Osteocyte (in vitro differentiated cells): ENCODE measurements at places on chromosomes 3 and 15. TPM values are rescaled to one million over a fixed set of nuclear protein-coding genes. Genes with fewer than 3 reads are reported as not detected.
A peak's percentile ranks its signal among the peaks of the same experiment; 100 is the strongest.

NUP210 gene
- total RNA-seq, result 1.4 and 1.5 TPM in 2 replicates

DNA sequence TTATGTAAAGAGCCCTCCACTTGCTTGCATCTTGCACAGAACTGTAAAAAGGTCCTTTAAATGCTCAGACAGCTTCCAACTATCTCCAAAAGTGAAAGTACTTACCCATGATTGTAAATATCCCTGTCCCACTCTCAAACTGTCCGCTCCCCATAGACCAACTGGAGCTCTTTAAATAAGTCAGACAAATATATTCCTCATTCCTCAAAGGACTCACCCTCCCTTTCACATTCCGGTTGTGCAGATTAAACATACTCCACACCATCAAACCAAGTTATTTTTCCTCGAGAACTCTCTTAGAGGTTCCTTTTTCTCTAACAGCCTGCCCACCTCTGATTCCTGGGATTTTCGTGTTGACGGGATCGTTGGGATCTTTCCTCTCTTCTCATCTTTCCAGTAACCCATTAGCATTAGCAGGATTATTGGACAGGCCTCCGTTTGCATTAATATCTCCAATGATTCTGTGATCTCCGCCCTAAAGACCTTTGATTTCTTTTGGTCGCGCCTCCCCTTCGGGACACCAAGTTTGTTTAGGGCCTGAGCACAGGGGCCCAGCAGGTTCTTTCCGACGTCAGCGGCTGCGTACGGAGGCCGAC is 763 bp downstream of the GOLGB1 start:
- H3K4me1 ChIP-seq, result peaks cover 9% of the 10 kb centered on the region
- H3K27ac ChIP-seq, result no peak overlapping the region

ZBED2 gene
- total RNA-seq, result not detected in 2 replicates

GRCh38 chr3:147616998-147617619 is 207.9 kb downstream of the ZIC1 start:
- H3K27ac ChIP-seq, result no peak overlapping the region
- H3K4me1 ChIP-seq, result peaks cover 28% of the 10 kb centered on the region
- H3K36me3 ChIP-seq, result no peaks in the 10 kb centered on the region
- DNase-seq, result no peak
- H3K4me3 ChIP-seq, result no peak overlapping the region

PLSCR4 gene
- total RNA-seq, result 43.4 and 44.3 TPM in 2 replicates

CNTN3 gene
- 0.29 and 0.35 TPM in 2 replicates for total RNA-seq

DNA sequence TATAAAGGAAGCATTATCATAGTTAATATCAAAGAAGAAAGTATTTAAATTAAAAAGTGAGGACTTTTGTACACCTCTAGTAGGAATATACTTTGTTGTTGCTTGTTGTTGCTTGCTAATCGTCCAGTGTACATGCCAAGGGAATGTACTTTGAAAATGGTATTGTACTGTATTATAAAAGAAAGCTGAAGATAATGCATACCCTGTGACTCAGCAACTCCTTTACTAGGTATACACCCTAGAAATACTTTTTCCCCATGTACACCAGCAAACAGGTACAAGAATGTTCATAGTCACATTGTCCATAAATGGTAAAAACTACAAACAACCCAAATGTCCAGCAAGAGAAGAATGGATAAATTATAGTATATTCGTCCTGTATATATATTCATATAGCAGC is 12.0 kb downstream of the TTBK2 start:
- DNase-seq, result no peak
- peaks cover 1% of the 10 kb centered on the region for H3K4me1 ChIP-seq
- no peak overlapping the region for H3K4me3 ChIP-seq
- no peak overlapping the region for H3K27ac ChIP-seq
- no peaks in the 10 kb centered on the region for H3K27me3 ChIP-seq
- H3K36me3 ChIP-seq, result peaks cover 2% of the 10 kb centered on the region

- H3K4me1 ChIP-seq, result peaks cover 3% of the 10 kb centered on the region
- no peaks in the 10 kb centered on the region for H3K36me3 ChIP-seq
- DNase-seq, result no peak
- H3K4me3 ChIP-seq, result no peak overlapping the region
- H3K27ac ChIP-seq, result no peak overlapping the region
- H3K27me3 ChIP-seq, result no peaks in the 10 kb centered on the region
Observed at GRCh38 chr3:60169755-60170154, 1081.5 kb downstream of the FHIT start.

NR1I2 gene
- total RNA-seq, result not detected in 2 replicates

- DNase-seq, result no peak
- no peak overlapping the region for H3K4me3 ChIP-seq
- H3K27ac ChIP-seq, result no peak overlapping the region
- peaks cover 19% of the 10 kb centered on the region for H3K4me1 ChIP-seq
Observed at GRCh38 chr3:114550165-114550564, 256.3 kb downstream of the TIGIT start.

DNA sequence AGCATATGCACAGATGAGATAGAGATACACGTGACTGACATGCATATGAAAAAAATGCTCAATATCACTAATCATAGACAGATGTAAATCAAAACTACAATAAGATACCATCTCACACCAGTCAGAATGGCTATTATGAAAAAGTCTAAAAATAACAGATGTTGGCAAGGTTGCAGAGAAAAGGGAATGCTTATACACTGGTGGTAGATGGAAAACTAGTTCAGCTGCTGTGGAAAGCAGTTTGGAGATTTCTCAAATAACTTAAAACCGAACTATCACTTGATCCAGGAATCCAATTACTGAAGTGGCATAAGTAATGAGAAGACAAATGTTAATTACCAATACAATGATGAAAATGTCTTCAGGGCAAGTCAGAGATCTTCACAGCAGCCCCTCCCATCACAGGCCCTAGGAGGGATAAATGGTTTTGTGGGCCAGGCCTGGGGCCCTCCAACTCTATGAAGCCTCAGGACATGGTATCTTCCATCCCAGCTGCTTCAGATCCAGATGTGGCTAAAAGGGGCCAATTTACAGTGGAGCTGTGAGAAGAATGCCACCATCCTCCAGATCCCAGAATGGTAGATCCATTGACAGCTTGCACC is 71.4 kb upstream of the PLSCR4 start:
- no peak for DNase-seq
- no peak overlapping the region for H3K4me3 ChIP-seq
- H3K27me3 ChIP-seq, result no peaks in the 10 kb centered on the region

RAB6B gene
- 7.8 and 11.3 TPM in 2 replicates for total RNA-seq

GRCh38 chr3:144200466-144200865 is 228.8 kb downstream of the DIPK2A start:
- no peaks in the 10 kb centered on the region for H3K4me1 ChIP-seq
- no peaks in the 10 kb centered on the region for H3K36me3 ChIP-seq
- no peaks in the 10 kb centered on the region for H3K27me3 ChIP-seq
- no peak for DNase-seq
- no peak overlapping the region for H3K4me3 ChIP-seq

GRCh38 chr3:64900617-64901521 is 213.1 kb upstream of the ADAMTS9 start:
- no peaks in the 10 kb centered on the region for H3K27me3 ChIP-seq
- no peak overlapping the region for H3K4me3 ChIP-seq
- DNase-seq, result no peak
- no peak overlapping the region for H3K27ac ChIP-seq

DNA sequence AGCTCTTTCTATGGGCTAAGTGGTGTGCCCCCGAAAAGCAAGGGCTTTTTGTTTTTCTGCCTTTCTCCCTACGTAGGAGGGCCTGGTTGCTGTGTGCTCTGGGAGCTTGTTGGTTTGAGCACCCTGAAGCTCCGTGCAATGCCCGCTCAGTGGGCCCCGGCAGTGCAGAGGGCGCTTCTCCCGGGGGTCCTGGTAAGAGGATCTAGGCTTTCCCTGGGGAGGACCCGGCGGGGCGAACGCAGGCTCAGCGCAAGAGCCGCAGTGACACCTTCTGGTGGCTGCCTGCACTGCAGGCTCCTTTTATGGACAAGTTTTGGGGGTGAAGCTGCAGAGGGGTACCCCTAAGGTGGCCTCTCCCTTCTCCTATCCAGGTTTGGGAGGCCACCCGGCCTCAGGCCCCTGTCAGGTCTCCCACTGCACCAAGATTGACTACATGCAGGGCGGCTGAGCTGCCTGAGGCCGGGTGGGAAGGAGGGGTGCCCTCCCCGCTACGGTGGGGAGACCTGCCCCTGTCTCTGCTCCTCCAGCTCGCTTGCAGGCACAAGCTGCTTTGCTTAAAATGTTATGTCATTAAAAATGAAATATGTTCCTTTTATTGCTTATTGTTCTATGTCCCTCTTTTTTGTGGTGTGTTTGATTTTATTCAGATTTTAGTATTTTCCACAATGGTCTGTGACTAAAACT is 387.9 kb downstream of the GABRG3 start:
- DNase-seq, result no peak
- H3K36me3 ChIP-seq, result no peaks in the 10 kb centered on the region
- peaks cover 3% of the 10 kb centered on the region for H3K27me3 ChIP-seq
- H3K4me1 ChIP-seq, result peaks cover 5% of the 10 kb centered on the region
- H3K27ac ChIP-seq, result no peak overlapping the region

- no peak overlapping the region for H3K27ac ChIP-seq
- DNase-seq, result no peak
- H3K4me3 ChIP-seq, result no peak overlapping the region
- no peaks in the 10 kb centered on the region for H3K36me3 ChIP-seq
Observed at GRCh38 chr3:643376-643775, 446.8 kb downstream of the CHL1 start.

MUSTN1 gene
- total RNA-seq, result 2.0 and 6.2 TPM in 2 replicates

TIPIN gene
- 7.6 and 8.0 TPM in 2 replicates for total RNA-seq

DNA sequence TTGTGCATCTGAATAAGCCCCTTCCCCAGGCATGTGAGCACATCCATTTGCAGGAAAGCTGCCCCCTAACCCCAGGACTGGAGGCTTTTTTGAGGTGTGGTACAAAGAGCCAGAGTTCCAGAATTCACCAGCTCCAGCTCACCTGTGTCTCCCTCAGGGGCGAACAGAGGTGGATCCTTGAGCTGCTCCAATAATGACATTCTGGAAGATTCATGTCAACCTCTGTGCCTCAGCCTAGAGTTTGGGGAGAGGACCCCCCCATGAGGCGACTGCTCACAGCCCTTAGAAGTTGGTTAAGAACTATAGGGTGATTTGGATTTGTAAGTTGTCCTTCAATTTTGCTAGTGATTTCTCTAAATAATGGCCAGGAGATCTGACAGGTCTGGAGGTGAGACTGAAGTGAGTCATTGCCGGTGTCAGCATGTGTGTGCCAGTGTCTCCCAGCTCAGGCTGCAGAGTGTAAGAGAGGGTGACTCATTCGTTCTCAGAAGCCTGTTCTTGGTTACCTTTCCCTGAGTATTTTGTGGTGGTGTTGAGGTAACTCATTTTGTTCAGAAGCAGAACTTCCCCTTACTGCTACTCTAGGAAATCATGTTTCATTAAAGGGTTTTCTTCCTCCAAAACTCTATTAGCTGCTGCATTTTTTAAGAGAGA is 136.9 kb upstream of the TOPAZ1 start:
- H3K4me3 ChIP-seq, result no peak overlapping the region
- no peaks in the 10 kb centered on the region for H3K27me3 ChIP-seq
- DNase-seq, result peak; percentile 42
- peaks cover 1% of the 10 kb centered on the region for H3K36me3 ChIP-seq
- peaks cover 44% of the 10 kb centered on the region for H3K4me1 ChIP-seq

- H3K36me3 ChIP-seq, result no peaks in the 10 kb centered on the region
- DNase-seq, result no peak
- H3K4me1 ChIP-seq, result no peaks in the 10 kb centered on the region
- H3K27me3 ChIP-seq, result no peaks in the 10 kb centered on the region
- H3K27ac ChIP-seq, result no peak overlapping the region
- H3K4me3 ChIP-seq, result no peak overlapping the region
Observed at GRCh38 chr3:101146946-101147345, 153.7 kb upstream of the ABI3BP start.

MYRIP gene
- total RNA-seq, result 0.24 and 0.62 TPM in 2 replicates

DNA sequence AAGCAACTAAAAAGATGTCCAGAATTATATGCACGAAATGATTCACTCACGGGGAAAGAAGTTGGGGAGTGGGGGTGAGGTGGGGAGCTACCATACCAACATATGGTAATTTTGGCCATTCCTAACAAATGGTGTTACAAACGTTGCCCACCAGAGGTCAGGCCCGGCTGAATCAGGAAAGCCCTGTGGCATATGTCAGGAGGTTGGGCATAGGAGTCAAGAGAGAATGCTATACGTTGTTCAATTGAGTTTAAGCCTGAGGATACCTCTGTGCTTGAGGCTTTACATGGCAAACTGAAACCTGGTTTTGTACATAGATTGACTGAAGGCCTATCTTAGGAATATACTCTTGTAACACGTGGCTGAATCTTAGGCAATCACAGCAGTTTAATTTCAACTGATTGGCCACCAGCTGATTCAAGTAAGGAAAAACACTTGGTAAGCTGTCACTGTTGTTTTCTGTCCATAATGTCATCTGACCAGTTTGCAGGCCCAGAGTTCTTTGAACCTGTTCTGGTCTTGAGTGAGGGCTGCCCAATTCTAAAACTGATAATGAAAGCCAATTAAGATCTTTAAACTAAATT is 23.4 kb upstream of the SLC2A2 start:
- H3K36me3 ChIP-seq, result no peaks in the 10 kb centered on the region
- H3K27me3 ChIP-seq, result no peaks in the 10 kb centered on the region
- peak; percentile 86 for DNase-seq

- H3K4me3 ChIP-seq, result no peak overlapping the region
- no peak for DNase-seq
- H3K36me3 ChIP-seq, result peaks cover 3% of the 10 kb centered on the region
Observed at GRCh38 chr3:126058666-126059065, 25.3 kb downstream of the SLC41A3 start.

DNA sequence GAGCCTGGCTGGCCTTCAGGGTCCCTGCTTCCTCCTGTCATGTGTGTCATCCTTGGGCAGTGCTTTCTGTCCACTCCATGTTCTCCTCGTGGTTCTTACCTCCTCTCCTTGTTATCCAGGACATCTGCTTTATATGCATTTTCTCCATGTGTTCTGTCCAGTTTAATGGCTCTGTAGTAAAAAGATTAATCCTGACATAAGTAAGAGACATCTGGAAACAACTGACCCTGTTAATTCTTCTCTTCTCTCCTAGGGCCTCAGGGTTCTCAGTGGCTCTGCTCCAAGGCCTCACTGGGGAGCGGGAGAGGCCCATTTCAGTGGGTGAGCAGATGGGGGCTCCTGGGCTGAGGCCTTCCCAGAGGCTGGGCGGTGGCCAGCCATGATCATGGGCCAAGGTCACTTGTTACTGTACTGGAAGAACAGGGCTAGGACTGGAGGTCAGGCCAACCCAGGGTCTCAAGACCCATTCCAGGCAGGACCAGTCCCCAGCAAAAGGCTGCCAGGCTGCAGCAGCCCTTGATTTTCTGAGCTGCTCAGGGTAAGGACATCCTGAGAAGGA is 20.2 kb upstream of the CDCP1 start:
- peak overlapping the region; percentile 99 for H3K27ac ChIP-seq
- H3K36me3 ChIP-seq, result no peaks in the 10 kb centered on the region
- DNase-seq, result no peak
- no peaks in the 10 kb centered on the region for H3K27me3 ChIP-seq

DNA sequence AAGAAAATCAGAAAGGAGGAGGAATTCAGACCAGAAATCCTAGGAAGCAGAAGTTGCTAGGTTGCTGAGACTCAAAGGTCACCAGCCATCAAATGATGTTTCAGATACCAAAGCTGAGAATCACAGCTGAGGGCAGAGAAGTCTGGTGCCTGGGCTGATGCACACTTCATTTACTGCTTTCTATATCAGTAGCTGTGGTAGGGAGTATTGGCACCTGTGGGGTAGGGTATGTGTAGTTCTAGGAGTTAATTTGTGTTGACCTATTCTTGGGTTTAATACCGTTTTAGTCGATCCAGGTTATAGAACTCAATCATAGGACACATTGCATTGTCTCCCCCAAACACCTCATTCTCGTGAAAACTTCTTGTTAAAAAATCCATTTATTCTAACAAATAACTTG is 529.6 kb downstream of the AGBL1 start:
- no peak for DNase-seq
- no peak overlapping the region for H3K27ac ChIP-seq
- H3K27me3 ChIP-seq, result no peaks in the 10 kb centered on the region
- no peaks in the 10 kb centered on the region for H3K4me1 ChIP-seq
- no peak overlapping the region for H3K4me3 ChIP-seq
- no peaks in the 10 kb centered on the region for H3K36me3 ChIP-seq

EID1 gene
- 168 and 185 TPM in 2 replicates for total RNA-seq
